CD4-positive, alpha-beta T cell (primary cell): ENCODE measurements at places on chromosomes 12 and 14.

- DNase-seq: no peak
Measured at GRCh38 chr14:105165761-105166485, 2.7 kb downstream of the JAG2 start.

- DNase-seq: no peak
Measured at GRCh38 chr12:47679785-47680184, 26.0 kb downstream of the RPAP3 start.

DNA sequence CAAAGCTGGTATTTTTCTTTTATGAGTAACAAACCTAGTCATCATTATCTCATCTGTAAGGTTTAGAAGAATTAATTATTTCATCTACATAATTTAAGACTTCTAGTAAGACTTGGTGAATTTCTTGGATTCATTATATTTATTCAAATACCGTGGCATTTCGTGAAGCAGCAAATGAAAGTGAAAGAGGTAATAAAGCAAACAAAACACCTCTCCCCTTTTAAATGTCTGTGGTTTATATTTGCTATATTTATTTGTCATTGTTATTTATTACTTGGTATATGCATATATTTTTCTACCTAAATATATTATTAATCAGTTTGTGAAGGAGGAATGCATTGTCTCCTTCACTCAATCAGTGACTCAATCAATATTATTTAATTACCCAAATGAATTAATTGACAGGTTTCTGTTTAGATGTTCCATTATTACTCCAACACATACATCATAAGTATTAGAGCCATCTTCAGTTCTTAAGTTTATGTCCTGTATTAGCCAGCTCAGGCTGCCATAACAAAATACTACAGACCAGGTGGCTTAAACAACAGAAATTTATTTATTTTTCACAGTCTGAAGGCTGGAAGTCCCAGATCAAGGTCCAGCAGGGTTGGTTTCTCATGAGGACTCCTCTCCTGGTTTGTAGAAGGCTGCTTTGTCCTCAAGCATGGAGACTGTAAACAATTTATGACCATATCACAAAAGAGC is 6.6 kb downstream of the CFAP54 start:
- DNase-seq: no peak

GRCh38 chr12:130874696-130875095 is 2.8 kb downstream of the RAN start:
- no peak for DNase-seq
